ENCODE measurements at places on chromosomes 2 and 18. TPM values are rescaled to one million over a fixed set of nuclear protein-coding genes. Genes with fewer than 3 reads are reported as not detected.

The CD8A gene
- total RNA-seq, result 25.6 TPM

The BUB1 gene
- 6.0 TPM for total RNA-seq

The UGT1A5 gene
- total RNA-seq, result not detected

The CHN1 gene
- 3.0 TPM for total RNA-seq

The TMEM200C gene
- under 0.01 TPM for total RNA-seq

The RAB6D gene
- not detected for total RNA-seq

The BCL2 gene
- 78.2 TPM for total RNA-seq

The DOK1 gene
- 2.9 TPM for total RNA-seq

The C1GALT1C1L gene
- total RNA-seq, result not detected

The ACADL gene
- total RNA-seq, result not detected

All from mononuclear cell (primary cell).